Skeletal muscle cell (primary cell): ENCODE measurements at places on chromosomes 16 and 17.
A peak's percentile ranks its signal among the peaks of the same experiment; 100 is the strongest.

DNA sequence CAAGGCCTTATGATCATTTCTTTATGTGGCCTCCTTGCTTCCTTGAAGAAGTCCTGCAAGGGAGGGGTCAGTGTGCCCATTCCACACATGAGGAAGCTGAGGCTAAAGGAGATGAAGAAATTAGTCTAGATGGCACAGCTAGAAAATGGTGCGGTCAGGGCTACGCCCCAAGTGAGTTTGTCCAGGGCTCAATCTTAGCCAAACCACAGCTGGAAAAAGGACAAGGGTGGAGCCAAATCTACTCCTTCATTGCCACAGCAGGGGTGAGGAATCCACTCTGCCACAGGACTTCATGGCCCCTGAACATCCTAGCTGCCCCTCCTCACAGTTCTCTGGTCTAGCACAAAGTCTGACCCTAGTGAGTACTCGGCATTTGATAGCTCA, 16.2 kb downstream of the BEAN1 start:
- no peak for DNase-seq

DNA sequence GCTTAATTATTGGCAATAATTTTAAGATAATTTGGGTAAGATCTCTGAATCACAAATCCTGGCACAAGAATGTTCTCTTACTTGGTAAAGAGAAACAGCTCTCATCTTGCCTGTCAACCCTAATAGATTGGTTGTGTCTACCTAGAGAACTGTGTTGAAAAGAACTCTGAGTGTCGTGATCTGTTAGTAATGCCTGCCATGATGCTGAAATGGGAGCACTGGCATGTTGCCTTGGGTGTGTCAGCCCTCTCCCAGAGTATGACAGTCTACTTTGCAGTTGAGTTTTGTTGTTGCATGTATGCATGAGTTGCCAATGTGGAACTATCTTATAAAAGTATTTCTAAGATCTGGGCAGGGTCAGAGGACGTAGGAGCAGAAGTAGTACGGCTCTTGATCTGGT, 221.4 kb downstream of the MAF start:
- no peak for DNase-seq

- no peak for DNase-seq
Observed at GRCh38 chr17:622356-622755, 92.3 kb downstream of the VPS53 start.

DNA sequence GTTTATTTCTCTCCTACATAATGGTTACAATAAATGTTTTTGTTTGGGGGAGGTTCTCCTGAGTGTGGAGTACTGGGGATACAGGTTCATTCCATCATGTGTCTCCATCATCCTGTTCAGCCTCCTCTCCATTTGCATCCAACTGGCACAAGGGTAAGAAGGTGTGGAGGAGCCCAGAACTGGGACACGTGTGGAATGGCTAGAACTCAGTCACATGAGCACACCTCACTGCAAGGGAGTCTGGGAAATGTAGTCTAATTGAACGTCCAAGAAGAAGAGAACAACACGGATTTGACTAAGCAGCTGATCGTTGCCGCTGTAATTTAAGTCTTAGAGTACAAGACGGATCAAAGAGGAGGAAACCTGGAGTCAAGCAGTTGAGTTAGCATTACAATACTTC, 6.1 kb downstream of the OR1A1 start:
- DNase-seq, result no peak

DNA sequence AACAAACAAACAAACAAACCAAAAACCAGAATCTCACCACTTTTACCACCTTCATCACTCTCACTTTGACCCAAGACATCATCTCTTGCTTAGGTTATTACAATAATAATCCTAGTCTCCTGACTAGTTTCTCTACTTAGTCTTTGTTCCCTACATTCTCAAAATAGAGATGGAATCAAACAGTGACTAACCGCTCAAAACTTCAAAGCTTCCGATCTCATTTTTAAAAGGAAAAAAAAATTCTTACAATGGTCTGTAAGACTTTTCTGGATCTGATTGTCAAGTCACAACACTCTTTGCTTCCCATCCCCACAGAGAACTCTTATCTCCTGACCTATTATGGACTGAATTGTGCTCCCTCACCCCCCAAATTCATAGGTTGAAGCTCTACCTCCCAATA, 60.9 kb downstream of the SPAG9 start:
- DNase-seq, result no peak

GRCh38 chr16:31093132-31093703, 1.4 kb downstream of the VKORC1 start:
- DNase-seq, result no peak

DNA sequence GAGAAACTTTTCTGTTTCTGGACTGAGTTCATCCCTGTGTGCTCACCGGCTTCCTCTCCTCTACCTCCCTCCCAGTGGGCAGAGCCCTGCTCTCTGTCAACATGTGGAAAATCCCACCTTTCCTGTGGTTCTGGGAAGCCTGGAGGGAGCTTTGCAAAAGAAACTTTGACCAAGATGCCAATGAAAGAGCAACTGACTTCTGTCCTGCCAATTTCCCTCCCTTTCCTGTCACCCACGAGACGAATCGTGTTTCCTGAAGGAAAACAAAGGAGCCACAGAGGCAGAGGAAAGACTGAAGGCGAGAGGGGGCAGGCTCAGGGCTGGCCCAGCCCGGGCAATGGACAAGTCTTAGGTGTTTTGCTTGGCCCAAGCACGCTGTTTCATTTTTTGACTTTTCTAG, 82.8 kb downstream of the PLCG2 start:
- DNase-seq, result no peak

DNA sequence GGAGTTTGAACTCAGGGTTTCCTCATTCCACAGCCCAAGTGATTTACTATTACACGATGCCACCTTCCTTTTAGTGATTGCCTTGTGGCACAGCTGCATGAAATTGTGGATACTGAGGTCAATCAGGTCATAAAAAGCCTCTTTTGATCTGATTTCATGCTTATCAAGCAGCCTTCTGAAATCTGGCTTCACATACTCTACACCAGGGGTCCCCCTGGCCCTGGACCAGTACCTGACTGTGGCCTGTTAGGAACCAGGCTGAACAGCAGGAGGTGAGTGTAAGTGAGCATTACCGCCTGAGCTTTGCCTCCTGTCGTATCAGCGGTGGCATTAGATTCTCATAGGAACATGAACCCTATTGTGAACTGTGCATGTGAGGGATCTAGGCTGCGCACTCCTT, 13.8 kb downstream of the SLFN5 start:
- no peak for DNase-seq

- no peak for DNase-seq
Observed at GRCh38 chr16:84518804-84519341, 14.4 kb upstream of the MEAK7 start.

DNA sequence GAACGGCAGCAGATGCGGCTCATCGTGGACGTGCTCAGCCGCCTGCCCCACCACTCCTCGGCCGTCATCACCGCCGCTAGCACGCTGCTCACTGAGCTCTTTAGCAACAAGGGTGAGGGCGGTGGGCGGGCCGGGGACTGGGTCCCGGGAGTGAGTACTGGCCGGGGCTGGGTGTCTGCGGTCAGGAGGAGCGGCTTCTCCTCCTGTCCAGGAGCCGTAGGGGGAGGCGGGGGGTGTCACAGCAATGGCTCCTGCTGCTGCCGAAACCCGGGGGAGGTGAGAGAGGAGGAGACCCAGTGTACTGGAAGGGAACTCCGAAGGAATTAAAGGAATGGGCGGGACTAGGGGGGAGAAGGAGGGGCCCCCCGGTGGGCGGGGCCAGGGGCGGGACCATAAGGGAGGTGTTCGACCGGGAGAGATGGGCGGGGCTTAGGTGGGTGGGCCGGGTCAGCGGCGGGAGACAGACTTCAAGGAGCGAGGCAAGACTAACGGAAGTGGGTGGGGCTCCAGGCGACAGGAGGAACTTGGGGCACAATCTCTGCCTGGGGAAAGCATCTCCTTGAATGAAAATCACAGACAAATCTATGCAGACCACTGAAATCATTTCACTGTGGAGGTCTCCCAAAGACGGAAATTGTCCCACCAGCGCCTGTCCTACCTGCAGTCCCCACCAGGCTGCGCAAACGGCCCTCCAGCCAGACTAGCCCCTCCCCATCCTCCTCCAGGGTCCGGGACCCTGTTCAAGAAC, 2.4 kb downstream of the NAGS start:
- peak; percentile 94 for DNase-seq

GRCh38 chr17:29563816-29564215, 3.0 kb downstream of the ABHD15 start:
- DNase-seq, result no peak

GRCh38 chr16:84940670-84941551, 70.4 kb downstream of the ZDHHC7 start:
- DNase-seq, result no peak
